ENCODE measurements at places on chromosomes 2 and 18.

DNA sequence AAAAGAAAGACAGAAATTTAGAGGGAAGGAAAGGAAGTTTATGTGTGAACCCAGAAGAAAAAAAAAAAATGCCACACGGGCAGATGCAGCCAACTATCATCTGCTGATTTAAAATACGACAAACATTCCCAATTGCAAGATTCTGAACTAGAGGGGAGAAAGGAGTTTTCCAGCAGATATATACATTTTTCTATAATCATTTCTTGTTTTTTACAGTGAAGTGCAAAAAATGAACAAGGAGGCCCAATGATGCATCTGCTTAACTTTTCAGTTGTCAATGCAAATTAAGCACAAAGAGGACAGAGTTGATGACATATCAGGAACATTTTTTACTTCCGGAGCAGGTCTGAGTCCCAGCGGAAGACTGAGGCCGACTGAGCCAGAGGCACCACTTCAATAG is 144.7 kb downstream of the MYCN start:
- no peak for DNase-seq

DNA sequence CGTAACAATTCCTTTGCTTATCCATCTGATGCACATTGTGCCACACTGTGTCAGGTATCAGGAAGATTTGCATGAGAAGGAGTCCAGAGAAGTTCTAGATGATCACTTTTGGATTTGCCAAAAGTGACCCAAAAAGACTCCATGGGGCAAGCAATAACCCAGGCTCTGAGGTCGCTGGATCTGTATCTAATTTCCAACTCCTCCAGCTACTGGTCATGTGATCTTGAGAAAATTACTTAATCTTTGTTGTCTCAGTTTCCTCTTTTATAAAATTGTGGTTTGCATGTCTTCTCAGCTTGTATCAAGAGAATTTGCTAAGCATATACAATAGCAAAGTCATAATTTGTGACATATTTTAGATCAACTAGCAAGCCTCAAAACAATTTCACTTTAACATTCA is 61.3 kb upstream of the ITGA4 start:
- DNase-seq, result no peak

DNA sequence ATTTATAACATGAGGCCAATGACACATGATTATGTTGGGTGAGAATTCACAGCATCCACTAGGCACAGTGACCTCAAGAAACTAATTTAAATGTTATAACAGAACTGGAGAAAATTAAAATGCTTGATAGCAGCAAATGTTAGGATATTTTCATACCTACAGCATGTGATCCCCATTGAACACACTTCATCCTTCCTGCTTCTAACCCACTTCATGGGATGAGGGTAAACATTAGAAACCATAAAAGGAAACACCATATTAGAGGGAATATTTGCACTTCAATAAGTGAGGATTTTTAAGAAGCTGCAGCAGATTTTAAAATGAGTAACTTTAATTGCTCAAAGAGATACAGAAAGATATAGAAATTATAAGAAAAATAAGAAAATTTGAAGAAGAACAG is 117.1 kb downstream of the FSHR start:
- no peak for DNase-seq

- DNase-seq, result no peak
These were observed 98.4 kb downstream of the NDUFA10 start for GRCh38 chr2:239926587-239927232.

DNA sequence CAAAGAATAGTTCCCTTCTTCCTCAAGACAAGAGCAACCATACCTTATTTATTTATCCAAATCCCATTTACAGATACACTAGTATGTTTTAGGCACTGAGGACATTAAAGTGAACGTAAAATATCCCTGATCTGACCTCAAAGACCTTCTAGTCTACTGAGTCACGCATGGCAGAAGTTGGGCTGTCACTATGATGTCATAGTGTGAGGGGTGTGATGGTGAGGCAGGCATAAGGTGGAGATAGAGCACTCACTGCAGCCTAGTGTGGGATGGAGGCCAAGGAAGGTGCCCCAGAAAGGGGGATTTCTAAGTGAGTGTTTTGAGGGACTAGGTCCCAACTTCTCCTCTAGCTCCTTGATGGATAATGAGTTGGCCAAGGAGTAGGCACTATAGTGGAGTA is 249.5 kb upstream of the SKOR2 start:
- DNase-seq, result no peak

GRCh38 chr2:46913471-46914381 is 1.9 kb downstream of the MCFD2 start:
- peak; percentile 40 for DNase-seq

- no peak for DNase-seq
These were observed 12.5 kb downstream of the FAP start for GRCh38 chr2:162230761-162231160.
